ENCODE measurements at places on chromosomes 13 and 19. TPM values are rescaled to one million over a fixed set of nuclear protein-coding genes. Genes with fewer than 3 reads are reported as not detected.

GRCh38 chr19:47486900-47487299 is 2.9 kb upstream of the KPTN start:
- H3K36me3 ChIP-seq: peaks cover 10% of the 10 kb centered on the region
- no peaks in the 10 kb centered on the region for H3K27me3 ChIP-seq
- H3K4me1 ChIP-seq: peaks cover 18% of the 10 kb centered on the region
- H3K27ac ChIP-seq: peak overlapping the region; percentile 11
- DNase-seq: no peak

GRCh38 chr13:42876270-42876714 is 94.9 kb downstream of the FAM216B start:
- no peaks in the 10 kb centered on the region for H3K36me3 ChIP-seq
- DNase-seq: no peak
- no peaks in the 10 kb centered on the region for H3K4me1 ChIP-seq
- H3K27me3 ChIP-seq: no peaks in the 10 kb centered on the region
- H3K27ac ChIP-seq: no peak overlapping the region

DNA sequence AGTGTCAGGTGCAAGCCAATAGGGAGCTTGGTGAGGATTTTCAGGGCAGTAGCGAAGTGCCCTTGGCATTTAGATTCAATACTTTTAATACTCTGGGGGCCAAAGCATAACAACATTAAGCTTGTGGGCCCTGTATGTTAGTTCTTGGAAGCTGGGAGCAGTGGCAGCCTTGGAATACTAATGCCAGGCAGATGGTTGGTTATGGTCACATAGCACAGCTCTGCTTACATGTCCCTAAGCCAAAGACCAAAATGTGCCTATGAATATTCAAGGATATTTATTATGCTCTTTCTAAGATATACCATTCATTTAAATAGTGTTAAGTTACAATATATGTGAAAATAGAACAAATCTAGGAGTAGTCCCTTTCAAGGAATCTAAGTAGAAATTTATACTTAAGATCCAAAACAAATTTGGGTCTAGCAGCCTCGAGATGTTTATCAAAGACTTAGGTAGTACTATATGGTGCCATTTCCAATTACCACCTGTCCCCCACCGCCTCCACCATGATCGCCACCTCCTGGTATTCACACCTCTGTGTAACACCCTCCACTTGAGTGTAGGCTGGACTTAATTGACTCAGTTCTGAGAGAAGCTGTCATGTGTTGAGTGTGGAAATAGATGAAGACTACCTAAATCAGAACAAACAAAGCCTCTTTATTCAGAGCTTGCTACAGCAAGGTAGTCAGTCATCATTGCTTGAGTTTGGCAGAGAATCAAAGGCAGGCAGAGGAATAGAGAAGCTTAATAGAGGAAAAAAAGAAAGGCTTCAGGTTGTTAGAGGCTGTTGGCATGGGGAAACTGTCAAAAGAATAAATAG is 261.0 kb downstream of the GPC5 start:
- H3K4me1 ChIP-seq: no peaks in the 10 kb centered on the region
- H3K36me3 ChIP-seq: no peaks in the 10 kb centered on the region
- no peak overlapping the region for H3K4me3 ChIP-seq
- no peak for DNase-seq

GRCh38 chr13:36712290-36712689 is 38.5 kb downstream of the SERTM1 start:
- H3K27ac ChIP-seq: no peak overlapping the region
- no peaks in the 10 kb centered on the region for H3K36me3 ChIP-seq
- H3K27me3 ChIP-seq: no peaks in the 10 kb centered on the region
- no peaks in the 10 kb centered on the region for H3K4me1 ChIP-seq
- no peak for DNase-seq

DNA sequence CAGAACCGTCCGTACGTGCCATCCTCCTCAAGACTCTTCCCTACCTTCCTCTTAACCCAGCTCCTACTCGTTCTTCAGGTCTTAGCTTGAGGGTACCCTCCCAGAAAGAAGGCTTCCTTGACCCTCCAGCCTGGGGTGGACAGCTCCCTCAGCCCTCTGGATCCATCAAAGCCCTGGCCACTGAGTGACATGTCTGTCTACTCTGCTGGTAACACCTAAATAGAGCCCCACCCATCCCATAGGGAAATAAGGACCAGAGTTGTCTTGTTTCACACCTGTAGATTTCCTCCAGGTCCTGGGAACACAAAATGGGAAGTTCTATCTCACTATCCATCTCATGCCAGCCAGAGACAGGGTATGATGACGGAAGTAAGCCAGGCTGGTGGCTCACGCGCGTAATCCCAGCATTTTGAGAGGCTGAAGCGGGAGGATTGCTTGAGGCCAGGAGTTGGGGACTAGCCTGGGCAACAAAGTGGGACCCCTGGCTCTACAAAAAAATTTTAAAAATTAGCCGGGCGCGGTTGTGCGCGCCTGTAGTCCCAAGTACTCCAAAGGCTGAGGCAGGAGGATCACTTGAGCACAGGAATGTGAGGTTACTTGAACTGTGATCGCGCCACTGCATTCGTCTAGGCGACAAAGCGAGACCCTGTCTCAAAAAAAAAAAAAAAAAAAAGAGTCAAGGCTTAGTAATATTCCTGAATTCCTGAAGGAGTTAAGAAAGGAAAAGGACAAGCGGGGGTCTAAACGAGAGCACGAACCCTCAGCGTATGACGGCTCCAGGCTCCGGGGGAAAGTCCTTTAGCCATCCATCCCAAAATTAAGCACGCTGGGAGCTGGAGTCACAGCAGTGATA is 566 bp upstream of the CCDC97 start:
- no peak for DNase-seq
- H3K36me3 ChIP-seq: peaks cover 12% of the 10 kb centered on the region
- H3K27ac ChIP-seq: peak overlapping the region; percentile 87

GRCh38 chr19:50377051-50377461 is 799 bp downstream of the NR1H2 start:
- H3K36me3 ChIP-seq: peaks cover 51% of the 10 kb centered on the region
- no peaks in the 10 kb centered on the region for H3K27me3 ChIP-seq
- peaks cover 10% of the 10 kb centered on the region for H3K4me1 ChIP-seq
- H3K4me3 ChIP-seq: no peak overlapping the region
- peak overlapping the region; percentile 100 for H3K27ac ChIP-seq

- no peak overlapping the region for H3K4me3 ChIP-seq
- H3K4me1 ChIP-seq: no peaks in the 10 kb centered on the region
- no peak for DNase-seq
- H3K36me3 ChIP-seq: no peaks in the 10 kb centered on the region
Observed at GRCh38 chr13:76620036-76620435, 266.2 kb downstream of the KCTD12 start.

- no peak overlapping the region for H3K27ac ChIP-seq
- no peaks in the 10 kb centered on the region for H3K36me3 ChIP-seq
- no peak overlapping the region for H3K4me3 ChIP-seq
Observed at GRCh38 chr19:53957448-53958167, 5.1 kb upstream of the CACNG8 start.

Gene ZNF8
- polyA plus RNA-seq: 1.4 TPM

GRCh38 chr19:49133621-49134454 is 14.5 kb downstream of the PPFIA3 start:
- no peak overlapping the region for H3K27ac ChIP-seq
- no peaks in the 10 kb centered on the region for H3K36me3 ChIP-seq
- H3K4me1 ChIP-seq: peaks cover under 1% of the 10 kb centered on the region
- H3K4me3 ChIP-seq: peak overlapping the region; percentile 35
- no peaks in the 10 kb centered on the region for H3K27me3 ChIP-seq

Gene POLR1G
- polyA plus RNA-seq: 5.4 TPM

- no peaks in the 10 kb centered on the region for H3K36me3 ChIP-seq
- H3K4me3 ChIP-seq: peak overlapping the region; percentile 60
- H3K4me1 ChIP-seq: peaks cover 5% of the 10 kb centered on the region
- no peak for DNase-seq
- no peak overlapping the region for H3K27ac ChIP-seq
Observed at GRCh38 chr13:75481176-75482069, 546 bp downstream of the TBC1D4 start.

GRCh38 chr19:14479975-14480699 is 5.0 kb upstream of the PTGER1 start:
- H3K36me3 ChIP-seq: no peaks in the 10 kb centered on the region
- no peak overlapping the region for H3K27ac ChIP-seq
- no peak overlapping the region for H3K4me3 ChIP-seq
- no peaks in the 10 kb centered on the region for H3K27me3 ChIP-seq

DNA sequence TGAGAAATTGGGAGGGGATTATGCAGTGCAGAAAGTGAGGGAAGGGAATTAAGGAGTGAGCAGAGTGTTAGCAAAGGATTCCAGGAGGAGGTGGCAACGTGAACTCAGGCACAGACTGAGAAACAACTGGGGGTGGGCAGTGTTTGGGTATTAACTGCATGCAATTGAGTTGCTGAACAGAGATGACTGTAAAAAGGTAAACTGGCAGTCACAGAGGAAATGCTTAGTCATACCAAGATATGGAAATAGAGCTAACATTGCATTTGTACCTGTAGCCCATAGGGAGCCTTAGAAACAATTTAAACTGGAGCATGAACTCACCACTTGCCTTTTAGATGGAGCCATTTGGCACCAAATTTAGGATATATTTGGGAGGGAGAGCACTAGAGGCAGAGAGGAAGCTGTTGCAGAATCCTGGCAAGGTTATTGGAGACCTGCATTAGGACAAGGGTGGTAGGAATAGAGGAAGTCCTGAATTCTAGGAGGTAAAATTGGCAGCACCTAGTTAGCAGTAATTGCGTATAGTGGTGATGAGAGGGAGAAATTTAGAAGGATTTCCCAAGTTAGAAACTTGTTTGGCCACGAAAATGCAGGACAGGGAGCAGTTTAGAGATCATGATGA is 100.6 kb upstream of the FRY start:
- H3K27me3 ChIP-seq: no peaks in the 10 kb centered on the region
- no peak overlapping the region for H3K4me3 ChIP-seq
- no peaks in the 10 kb centered on the region for H3K36me3 ChIP-seq
- H3K27ac ChIP-seq: no peak overlapping the region
- no peak for DNase-seq

Gene FPR2
- not detected for polyA plus RNA-seq

Gene CAPN12
- not detected for polyA plus RNA-seq

DNA sequence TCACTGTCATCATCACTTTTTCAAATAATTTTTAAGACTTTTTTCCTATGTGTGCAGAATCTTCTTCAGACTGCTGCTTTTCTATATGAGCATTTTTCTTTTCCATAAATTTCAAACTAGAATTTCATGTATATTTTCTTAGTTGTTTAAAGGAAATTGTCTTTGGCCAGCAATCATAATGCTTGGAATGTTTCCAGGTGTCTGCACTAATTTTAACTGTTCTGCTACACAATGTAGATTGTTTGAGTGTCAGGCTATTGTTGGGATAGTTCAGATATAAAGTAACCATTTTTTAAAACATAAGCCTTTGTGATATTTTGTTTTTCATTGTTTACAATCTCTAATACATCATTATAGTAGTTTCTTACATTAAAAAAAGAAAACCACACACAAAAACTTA is 1418.5 kb downstream of the EFNB2 start:
- DNase-seq: no peak
- no peaks in the 10 kb centered on the region for H3K4me1 ChIP-seq
- H3K4me3 ChIP-seq: no peak overlapping the region
- H3K27me3 ChIP-seq: no peaks in the 10 kb centered on the region
- H3K27ac ChIP-seq: no peak overlapping the region
- H3K36me3 ChIP-seq: no peaks in the 10 kb centered on the region

- no peak overlapping the region for H3K4me3 ChIP-seq
- no peaks in the 10 kb centered on the region for H3K27me3 ChIP-seq
- H3K4me1 ChIP-seq: no peaks in the 10 kb centered on the region
- H3K27ac ChIP-seq: no peak overlapping the region
Observed at GRCh38 chr13:44908266-44908665, 81.0 kb downstream of the NUFIP1 start.

- H3K27me3 ChIP-seq: no peaks in the 10 kb centered on the region
- no peak for DNase-seq
- no peak overlapping the region for H3K27ac ChIP-seq
- H3K4me3 ChIP-seq: no peak overlapping the region
- H3K4me1 ChIP-seq: no peaks in the 10 kb centered on the region
- H3K36me3 ChIP-seq: no peaks in the 10 kb centered on the region
Observed at GRCh38 chr13:26772531-26772930, 11.9 kb upstream of the GPR12 start.

Gene IL27RA
- polyA plus RNA-seq: 76.4 TPM

DNA sequence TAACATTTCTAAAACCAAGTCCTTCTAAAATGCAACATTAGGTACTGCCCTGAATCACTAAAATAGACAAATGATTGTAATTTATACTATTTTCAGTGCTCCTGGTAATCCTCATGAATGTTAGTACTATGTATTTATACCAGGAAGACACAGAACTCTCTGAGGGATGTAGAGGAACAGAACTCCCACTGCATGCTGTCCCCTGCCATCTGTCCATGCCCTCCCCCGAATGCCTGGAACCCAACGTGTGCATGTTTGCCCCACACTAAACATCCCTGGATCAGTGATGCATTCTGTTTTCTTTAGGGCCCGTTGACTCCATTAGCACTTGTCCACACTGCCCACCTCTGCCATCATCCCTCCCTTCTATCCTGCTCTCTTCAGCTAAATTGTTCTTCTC is 26.5 kb downstream of the ENOX1 start:
- H3K27me3 ChIP-seq: no peaks in the 10 kb centered on the region
- no peak for DNase-seq
- no peak overlapping the region for H3K27ac ChIP-seq
- no peak overlapping the region for H3K4me3 ChIP-seq

Gene ZNF730
- polyA plus RNA-seq: not detected

Gene SIGLEC12
- polyA plus RNA-seq: 0.09 TPM

GRCh38 chr19:50252111-50252886 is 48.9 kb downstream of the MYH14 start:
- no peak overlapping the region for H3K27ac ChIP-seq
- no peak for DNase-seq
- no peak overlapping the region for H3K4me3 ChIP-seq

- no peaks in the 10 kb centered on the region for H3K36me3 ChIP-seq
- H3K27me3 ChIP-seq: no peaks in the 10 kb centered on the region
- H3K4me3 ChIP-seq: no peak overlapping the region
- DNase-seq: no peak
- H3K4me1 ChIP-seq: no peaks in the 10 kb centered on the region
- H3K27ac ChIP-seq: no peak overlapping the region
Observed at GRCh38 chr13:92572190-92572589, 654.4 kb upstream of the GPC6 start.

GRCh38 chr19:271856-272255 is 19.3 kb downstream of the PLPP2 start:
- no peak overlapping the region for H3K27ac ChIP-seq
- no peak for DNase-seq
- no peak overlapping the region for H3K4me3 ChIP-seq
- no peaks in the 10 kb centered on the region for H3K4me1 ChIP-seq

Gene ZFR2
- polyA plus RNA-seq: 3.4 TPM

- no peaks in the 10 kb centered on the region for H3K36me3 ChIP-seq
- no peak overlapping the region for H3K4me3 ChIP-seq
- no peak for DNase-seq
- H3K27me3 ChIP-seq: no peaks in the 10 kb centered on the region
Observed at GRCh38 chr13:101880581-101880980, 428.1 kb downstream of the ITGBL1 start.

Gene KLHL1
- not detected for polyA plus RNA-seq

- H3K27me3 ChIP-seq: no peaks in the 10 kb centered on the region
- no peaks in the 10 kb centered on the region for H3K36me3 ChIP-seq
- no peak overlapping the region for H3K4me3 ChIP-seq
- no peak for DNase-seq
Observed at GRCh38 chr19:42479736-42480135, 37.0 kb upstream of the CXCL17 start.

Data from naive thymus-derived CD4-positive, alpha-beta T cell (primary cell).